ENCODE measurements at places on chromosomes 5 and 9.

DNA sequence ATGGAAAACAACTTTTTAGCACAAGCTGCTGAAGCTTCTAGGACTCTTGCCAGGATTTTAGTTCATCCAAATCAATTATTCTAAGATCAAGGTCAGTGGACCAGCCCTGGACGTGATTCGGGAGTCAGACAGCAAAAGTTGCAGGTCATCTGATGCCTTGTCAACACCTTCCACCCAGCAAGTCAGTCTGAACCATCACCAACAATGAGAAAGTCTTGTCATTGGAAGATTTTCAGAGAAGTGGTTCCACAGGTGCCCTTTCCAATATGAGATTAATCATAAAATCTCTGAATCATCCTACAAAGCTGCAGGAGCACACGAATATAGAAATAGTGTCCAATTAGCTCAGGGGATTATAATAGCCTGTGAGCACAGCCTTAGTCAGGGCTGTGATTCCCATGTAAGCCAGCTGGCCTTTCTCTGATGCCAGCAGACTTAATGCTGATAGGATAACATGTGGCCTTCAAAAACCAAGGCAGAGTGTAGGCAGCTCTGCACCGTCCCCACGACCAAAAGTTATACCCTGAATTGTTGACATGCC is 445.0 kb upstream of the TRPC7 start:
- no peak for DNase-seq

DNA sequence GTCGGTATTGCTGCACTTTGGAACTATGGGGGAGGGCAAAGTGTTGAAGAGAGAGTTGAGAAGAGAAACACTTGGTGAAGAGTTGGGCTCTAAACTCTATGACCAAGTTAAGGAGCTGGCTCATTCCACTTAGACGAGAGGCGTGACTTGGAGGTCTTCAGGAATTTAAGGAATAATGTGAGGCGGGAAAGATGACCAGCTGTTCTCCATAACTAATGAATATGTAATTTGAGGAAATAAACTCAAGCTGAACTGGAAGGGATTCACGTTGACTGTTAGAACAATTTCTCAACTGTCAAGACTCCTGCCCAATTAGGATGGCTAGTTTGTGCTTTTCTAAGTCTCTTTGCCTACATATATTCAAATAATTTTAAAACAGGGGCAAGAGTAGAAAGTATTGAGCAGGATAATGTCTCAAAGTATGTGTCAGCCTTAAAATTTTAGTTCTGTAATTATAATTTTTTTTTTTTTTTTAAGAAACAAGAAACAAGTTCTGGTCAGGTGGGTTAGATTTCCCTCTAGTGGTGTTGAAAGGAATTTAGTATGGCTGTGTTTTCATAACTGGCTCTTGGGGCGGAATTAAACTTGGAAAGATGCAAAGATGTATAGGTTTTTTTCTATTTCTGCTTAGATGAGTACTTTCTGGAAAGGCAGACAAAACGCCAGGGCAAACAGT is 33.4 kb downstream of the TMEM252 start:
- DNase-seq = no peak

GRCh38 chr5:131379723-131380122 is 115.9 kb downstream of the CDC42SE2 start:
- DNase-seq = no peak

DNA sequence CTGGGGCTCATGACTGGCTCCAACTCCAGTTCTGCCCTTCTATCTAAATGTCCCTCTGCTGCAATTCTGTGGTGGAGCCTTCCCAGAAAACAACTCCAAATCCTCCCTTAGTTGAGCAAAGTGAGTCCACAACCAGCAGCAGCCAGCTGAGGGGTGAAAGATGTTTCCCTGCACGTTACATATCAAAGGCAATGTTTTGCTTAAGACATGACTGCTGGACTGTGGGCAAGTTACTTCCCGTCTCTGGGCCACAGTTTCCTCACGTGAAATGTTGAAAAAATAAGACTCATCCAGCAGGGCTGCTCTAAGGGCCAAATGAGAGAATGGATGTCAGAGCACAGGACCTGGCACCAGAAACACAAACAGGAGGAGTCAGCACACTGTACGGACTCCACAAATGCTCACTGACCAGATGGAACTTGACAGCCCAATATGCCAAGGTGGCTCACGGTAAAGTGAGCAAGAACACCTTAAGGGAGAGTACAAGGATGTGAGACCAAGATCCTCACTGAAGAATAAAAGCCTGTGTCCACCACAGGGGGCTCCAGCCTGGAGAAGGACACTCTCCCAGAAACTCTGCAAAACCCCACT is 138.4 kb upstream of the ABCA1 start:
- no peak for DNase-seq

GRCh38 chr5:31717561-31717960 is 78.6 kb downstream of the PDZD2 start:
- no peak for DNase-seq

DNA sequence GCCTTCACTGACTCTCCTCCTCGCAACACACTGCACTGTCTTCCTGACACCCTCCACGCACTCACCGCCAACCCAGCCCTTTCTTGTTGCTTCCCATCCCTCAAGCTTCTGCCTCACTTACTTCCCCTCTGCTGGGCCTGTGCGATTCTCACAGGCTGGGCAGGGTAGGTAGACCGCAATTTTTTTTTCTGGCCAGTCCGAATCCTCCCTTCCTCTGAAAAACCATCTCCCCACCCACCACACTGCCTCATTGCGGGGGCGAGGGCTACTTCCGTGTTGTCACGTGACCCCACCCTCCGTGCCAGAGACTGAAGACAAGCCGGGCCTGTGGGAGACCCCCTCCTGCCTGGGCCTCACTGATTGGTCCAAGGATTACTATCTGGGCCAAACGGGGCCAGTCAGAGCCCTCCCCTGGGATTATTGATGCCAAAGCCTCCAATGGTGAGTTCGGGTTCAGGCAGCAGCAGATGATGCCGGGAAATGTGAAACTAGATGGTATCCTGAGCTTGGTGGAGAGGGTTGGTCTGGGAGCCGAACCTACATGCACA is 73.1 kb downstream of the STK10 start:
- DNase-seq = no peak

DNA sequence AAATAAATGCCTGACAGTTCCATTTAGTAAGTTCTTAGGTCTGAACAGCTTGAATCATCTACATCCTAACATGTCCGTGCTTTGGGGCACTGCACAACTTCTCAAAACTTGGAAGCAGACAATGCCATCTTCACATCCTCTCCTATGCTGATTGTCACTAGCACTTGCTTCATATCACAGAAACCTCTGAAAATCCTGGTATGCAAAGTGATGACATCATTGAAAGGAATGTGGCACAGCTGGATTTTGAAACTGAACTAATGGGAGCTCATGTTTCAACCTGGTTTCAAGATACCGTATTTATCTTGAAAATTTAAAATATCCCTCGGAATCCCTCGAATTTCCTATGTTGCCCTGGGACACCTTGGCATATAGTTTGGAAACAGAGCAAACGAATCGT is 490.2 kb upstream of the DAP start:
- DNase-seq = no peak

DNA sequence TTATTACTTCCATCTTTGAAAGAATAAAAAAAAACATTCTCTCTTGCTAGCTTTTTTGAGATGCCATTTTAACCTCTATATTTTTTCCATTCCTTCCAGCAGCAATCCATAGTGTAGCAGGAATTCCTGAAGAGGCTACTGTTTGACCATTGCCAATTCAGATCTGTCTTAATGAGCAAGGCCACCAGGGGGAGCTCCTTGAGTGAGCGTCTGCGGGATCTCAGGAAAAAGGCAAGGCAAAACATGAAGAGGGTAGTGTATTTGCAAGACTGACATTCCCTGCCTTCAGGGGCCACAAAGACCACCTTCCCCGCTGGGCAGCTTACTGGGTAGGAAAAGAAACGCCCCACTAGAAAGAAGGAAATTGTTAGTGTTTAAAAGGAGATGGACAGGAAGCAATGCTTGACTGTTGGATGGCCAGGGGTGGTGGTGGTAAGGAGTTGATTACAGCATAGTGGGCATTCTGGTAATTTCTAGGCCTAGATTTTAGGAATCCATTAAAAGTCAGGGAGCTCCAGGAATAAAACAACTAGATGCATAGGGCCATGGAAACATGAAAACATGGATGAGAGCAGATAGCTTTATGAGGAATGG is 206.6 kb upstream of the HAPLN1 start:
- peak; percentile 42 for DNase-seq

DNA sequence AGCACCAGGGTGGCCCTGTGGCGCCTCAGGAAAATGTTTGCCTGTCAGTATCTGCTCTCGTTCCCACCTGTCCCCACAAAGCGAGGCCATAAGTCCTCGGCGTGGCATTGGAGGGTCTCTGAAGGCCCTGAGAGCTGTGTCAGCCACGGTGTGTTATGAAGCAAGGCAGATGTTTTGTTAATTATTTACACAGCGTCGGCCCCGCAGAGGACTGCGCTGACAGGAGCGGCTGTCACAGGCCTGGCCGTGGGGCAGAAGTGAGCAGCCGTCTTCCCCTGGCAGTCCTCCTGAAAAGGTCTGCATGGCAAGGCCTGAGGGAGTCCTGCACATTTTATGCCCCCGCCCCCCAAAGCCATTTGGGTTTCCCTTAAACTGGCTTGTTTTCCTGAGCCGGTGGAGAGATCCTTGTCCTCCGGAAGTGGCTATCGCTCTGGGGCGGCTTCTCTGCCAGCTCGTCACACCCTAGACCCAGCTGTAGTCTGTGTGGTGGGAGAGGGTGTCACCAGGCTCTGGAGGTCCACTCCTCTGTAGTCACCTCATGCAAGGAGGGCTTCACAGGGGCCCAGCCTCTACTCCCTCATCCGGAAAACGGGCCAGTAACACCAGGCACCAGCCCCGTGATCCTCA is 6.2 kb downstream of the NEK6 start:
- DNase-seq = no peak

- no peak for DNase-seq
Observed at GRCh38 chr5:15834596-15835245, 334.7 kb downstream of the FBXL7 start.

GRCh38 chr5:126971455-126972031 is 58.8 kb downstream of the MARCHF3 start:
- no peak for DNase-seq

DNA sequence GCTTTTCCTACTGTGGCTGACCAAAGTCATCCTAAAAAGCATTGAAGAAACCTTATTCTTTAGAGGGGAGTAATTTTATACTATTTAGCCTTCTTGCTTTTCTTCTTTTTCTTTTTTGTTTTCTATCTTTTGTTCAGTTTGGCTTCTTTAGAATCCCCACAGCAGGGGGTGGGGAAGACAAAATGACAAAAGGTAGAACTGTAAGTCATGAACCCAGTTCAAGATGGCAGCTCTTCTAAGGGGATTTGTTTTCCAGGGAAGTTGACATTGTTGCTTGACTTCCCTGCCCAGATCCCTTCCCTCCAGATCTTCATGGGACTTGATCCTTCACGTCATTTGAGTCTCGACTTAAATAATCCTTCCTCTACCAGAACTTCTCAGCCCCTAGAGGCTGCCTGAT is 692.4 kb upstream of the DMAC1 start:
- no peak for DNase-seq

GRCh38 chr5:135626636-135627035 is 47.8 kb upstream of the CXCL14 start:
- DNase-seq = no peak

GRCh38 chr5:78881884-78882283 is 103.2 kb downstream of the ARSB start:
- DNase-seq = no peak

- DNase-seq = peak; percentile 75
Observed at GRCh38 chr5:8756498-8757084, 789.3 kb downstream of the SEMA5A start.

DNA sequence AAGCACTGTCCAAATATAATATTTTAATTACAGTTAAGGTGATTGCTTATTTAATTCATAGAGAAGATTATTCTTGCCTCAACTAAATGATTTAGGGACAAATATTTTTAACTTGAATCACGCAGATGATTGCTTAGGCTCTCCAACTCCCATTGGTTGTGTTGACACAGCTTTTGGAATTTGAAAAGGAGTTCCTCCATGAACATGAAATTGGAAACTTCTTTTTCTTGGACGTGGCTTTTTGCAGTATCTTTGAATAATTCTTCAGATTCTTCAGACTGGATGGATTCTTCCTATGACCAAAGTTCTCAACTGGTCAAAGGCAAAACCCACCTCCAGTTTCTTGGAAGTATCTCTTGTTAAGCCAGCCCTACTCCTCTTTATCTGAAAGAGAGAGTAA is 456.4 kb upstream of the KLF4 start:
- DNase-seq = no peak

DNA sequence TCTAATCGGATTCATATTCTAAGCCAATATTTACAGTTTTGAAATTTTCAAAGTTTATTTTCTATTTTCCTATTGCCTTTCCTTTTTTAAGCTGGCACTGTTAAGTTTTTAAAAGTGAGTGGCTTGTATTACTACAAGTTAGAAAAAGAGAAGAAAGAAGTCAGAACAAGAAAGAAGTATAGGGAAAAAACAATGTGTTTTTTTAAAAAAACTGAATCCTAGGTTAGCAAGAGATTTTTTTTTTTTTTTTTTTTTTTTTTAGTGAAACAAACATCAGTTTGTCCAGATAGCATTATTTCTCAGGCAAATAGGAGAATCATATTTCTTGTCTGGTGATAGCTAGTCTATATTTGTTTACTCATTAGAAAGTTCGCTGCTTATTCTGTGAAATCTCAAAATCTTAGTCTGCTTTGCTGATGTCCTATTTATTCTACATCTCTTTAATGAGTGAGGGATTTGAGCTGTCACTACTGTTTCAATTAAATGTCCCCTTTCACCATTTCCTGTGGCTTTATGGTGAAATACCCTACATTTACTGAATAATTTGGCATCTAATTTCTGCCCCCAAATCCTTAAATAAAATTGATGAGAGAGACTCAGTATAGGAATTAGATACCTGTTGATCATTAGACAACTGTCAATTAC is 19.1 kb upstream of the LMNB1 start:
- DNase-seq = no peak

GRCh38 chr9:120713257-120714087 is 798 bp downstream of the MEGF9 start:
- DNase-seq = no peak

DNA sequence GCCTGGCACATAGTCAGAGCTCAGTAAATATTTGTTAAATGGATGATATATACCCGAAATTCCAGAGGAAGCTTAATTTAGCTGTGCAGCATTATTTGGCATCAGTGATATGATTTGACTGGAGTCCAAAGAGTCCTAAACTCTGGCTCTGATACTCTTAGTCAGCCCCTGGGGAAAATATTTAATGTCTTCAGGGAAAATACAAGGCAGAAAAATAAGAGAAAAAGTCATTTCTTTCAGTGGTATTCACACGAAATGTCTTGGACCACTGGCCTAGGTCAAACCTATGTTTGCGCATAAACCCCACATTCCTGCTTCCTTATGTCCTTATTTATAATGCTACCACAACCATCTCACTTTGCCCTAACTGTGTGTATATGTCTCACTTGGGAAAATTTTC is 23.8 kb downstream of the GLRA1 start:
- no peak for DNase-seq

DNA sequence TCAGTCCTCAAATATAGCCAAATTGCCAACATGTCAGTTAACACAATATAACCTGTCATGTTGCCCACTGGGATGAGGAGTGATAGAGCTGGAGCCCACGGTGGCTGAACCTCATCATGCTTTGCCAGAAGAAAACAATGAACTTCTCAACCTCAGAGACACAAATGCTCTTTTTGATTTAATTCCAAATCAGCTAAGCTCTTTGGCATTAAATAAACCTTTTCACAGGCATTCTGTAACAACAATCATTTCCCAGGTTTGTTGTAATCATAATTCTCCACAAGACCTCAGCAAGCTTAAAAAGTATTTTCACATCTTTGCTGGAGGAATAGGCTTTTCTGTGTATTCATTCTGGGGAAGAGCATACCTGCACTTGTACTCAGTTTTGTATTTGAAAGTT is 830.9 kb downstream of the MAT2B start:
- DNase-seq = no peak

Measured in NCI-H345 (cell line).